ENCODE measurements at places on chromosomes 2 and 18.

GRCh38 chr18:31301201-31301655 lies 16.7 kb upstream of the DSG1 start:
- no peak for DNase-seq

DNA sequence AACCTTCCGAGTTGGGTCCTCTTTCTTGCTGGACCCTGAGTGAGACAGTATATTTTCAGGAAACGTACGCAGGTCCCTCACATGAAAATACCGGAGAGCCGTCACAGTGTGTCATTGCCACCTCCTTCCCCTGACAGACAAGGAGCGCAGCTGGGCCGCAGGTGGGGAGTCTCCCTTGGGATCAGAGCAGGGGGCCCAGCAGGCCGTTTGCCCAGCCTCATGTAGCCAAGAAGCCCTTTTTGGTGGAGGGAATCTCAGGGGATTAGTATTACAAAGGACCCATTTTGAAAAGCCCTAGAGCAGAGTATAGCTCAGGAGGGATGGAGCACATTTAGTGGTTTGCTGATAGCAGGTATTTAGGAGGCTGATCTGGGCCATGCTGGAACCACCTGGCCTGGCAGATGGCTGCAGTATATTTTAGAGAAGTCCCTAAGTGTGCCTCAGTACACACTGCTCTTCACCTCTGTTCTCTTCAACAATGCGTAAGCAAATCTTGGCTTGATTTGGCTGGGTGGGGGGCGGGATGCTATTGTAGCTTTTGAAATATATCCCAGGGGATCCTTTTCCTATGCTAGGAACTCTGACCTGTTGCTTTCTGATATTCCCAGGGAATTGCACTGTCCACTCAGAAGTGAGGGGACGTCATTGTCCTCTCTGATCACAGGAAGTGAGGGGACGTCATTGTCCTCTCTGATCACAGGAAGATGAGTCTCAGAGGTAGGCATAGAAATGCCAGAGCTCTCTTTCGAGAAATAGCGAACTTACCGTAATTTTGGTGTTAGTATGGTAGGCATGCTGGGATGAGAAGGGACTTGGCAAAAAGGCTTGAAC lies 171.9 kb downstream of the HRH4 start:
- no peak for DNase-seq

DNA sequence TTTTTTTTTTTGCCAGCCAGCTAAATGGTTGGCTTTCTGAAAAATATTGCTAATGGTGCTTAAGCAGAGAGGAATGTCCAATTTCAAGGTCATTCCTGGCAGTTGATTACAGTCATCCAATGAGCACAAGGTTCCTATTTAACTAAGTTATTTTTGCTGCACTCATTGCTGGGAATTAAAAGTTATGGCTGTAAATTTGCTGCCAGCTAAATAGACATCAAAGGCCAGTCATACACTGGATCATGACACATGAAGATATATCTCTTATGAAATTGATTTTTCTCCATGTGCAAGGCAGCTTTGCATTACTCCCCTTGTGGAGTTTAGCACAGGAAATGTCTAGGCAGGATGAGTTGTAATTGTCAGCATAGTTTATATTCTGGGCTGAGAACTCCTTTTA lies 1898.4 kb upstream of the CELF4 start:
- no peak for DNase-seq

DNA sequence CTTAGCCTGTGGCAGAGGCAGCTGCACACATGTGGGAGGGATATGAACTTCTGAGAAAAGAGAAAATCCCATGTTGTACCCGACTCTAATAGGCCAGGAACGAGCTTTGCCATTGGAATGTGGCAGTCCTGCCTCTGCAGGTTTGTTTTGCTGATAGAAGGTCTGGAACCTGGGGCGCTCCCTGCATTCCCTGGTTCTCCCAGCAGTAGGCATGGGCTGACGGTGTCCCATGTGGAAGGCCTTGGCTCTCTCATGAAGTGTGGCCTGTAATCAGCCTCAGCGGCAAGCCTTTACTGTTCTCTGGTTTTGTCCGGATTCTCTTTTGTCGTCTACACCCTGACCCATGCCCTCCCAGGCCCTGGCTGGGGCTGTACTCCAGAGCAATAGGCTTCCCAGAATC lies 72.3 kb downstream of the KIF5C start:
- DNase-seq: no peak

- DNase-seq: peak; percentile 99
Observed at GRCh38 chr2:231387904-231388724, 7.4 kb upstream of the B3GNT7 start.
